HL-60 (cell line): ENCODE measurements at places on chromosomes 6 and 20.

- DNase-seq, result no peak
Measured at GRCh38 chr20:9903048-9903655, 64.3 kb upstream of the PAK5 start.

DNA sequence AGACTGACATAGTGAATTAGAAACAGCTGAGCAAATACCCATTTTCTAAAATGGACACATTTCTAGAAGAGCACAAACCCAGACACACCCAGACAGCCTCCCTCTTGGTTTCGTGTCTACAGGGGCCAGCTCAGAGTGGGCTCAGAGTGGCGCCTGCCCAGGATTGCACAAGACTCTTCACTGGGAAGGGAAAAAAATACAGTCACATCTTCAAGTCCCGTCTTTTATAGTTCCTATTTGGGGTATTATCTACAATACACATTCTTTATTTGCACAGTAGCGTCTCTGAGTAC lies 246.1 kb upstream of the AFDN start:
- DNase-seq, result no peak

DNA sequence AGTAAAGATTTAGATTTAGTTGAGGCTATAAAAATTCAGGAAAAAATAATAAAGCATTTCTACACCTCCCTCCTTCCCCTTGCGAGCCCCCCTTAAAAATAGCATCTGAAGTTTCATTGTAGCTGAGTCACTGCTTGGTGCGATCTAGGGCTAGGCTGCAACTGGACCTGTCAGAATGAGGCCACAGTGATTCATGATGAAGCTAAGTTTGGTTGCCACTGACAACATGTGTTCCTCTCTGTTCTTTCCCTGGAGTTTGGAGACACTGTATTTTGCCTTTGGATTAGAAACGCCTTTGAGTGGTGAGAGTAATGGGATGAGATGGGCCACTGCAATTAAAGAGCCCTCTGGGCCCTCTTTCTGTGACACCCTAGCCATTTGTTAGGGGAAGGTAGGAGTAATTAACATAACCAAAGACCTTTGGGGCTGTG lies 334.1 kb downstream of the NRN1 start:
- no peak for DNase-seq

DNA sequence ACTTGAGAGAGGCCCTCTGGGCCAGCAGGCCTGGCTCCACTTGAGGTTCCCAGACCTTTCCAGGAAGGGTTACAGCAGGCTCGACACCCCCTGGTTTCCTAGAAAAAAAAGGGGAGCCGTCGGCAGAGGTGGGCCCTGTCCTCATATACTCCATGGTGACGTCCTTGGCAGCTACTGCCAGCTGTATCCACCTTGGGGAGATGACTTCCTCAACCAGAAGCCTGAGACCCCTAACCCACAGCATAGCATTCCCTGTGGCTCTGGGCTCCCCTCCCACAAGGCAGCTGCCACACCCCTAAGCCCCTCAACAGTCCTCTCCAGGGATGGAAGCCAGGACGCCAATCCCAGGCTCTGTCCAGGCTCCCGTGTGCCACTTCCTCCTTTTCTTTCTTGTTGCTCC lies 294.8 kb downstream of the CDC5L start:
- no peak for DNase-seq

GRCh38 chr6:41728073-41728936 lies 7.1 kb downstream of the TFEB start:
- no peak for DNase-seq

- DNase-seq, result no peak
Measured at GRCh38 chr6:33273129-33273923, 1.5 kb downstream of the RPS18 start.

DNA sequence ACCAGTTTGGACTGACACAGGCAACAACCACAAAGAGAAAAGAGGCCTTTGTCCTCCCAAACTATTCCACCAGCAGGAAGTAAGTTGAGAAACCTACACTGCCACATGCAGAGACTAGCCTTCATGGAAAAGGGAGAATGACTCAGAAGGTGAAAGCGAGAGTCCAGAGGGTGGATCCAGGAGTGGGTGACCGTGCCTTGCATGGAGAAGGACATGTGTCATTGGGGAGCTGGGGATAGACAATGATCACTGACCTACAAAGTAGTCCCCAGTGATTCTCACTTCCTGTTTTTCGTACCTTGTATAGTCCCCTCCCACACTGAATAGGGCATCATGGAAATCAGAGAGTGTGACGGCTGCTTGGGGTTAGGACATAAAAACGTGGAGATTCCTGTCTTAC lies 91.9 kb downstream of the MYLK4 start:
- DNase-seq, result no peak

DNA sequence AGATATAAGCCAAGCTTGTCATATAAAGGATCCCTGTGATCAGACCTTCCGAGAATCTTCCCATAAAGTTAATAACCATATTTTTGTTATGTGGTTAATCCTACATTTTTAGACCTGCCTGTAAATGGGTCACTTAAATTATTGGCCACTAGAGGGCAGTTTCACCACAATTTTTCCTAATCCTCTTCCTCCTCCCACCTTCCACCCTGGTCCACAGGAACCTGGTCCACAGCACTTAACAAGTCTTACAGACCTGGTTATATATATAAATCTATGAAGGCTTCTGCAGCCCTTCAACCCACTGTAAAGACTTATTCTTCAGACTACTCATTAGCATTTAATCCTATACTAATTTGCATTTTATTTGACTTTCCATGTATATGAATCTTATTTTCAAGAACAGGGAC lies 28.3 kb downstream of the MRS2 start:
- peak; percentile 25 for DNase-seq

DNA sequence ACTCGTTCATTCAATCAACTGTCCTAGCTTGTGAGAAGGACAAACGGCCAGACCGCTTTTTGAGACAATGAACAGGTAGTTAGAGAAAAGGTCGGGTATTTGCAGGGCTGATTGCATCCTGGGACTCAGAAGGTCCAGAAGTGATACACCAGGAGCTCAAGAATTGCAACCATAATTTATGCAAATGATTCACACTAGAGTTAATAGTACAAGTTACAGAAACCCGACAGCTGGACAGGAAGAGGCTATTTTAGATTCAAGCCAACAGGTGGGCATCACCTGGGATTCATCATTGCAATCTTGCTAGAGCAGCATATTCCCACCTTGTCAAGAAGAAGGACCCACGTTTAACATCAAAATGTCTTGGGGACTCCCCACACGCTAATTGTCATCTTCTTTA lies 83.5 kb downstream of the TNFAIP3 start:
- DNase-seq, result no peak

- no peak for DNase-seq
Measured at GRCh38 chr20:7361931-7362330, 578.3 kb downstream of the HAO1 start.

DNA sequence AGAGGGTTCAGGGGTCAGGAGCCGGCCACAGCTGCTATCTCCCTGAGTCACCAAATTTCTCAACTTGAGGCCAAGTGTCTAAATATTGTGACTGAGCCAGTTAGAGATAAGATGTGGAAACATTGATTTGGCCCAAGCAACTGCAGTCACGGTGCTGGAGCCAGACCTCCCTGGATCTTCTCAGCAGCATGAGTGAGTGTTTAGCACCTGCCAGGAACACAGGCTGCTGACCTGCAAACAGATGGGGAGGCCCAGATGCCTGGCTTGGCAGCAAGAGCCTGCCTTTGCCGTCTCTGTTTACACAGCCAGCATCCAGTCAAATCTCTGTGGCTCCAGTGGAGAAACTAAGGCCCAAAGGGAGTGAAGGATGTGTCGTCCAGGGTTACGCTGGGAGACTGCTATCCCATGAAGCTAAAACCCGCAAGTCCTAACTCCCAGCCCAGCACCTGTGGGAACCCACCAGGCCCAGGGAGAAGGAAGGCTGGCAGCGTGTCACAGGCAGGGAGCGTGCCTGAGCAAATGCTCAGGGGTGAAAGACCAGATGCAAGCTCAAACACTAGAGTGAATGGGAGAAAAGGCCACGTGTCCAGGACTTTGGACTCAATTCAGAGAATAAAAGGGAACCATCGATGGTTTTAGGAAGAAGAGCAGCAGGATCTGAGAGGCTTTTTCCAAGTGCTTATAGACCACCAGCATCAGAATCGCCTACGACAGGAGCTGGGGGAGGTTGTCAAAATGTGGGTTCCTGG lies 15.9 kb upstream of the PTGIS start:
- DNase-seq, result peak; percentile 16

- peak; percentile 26 for DNase-seq
Measured at GRCh38 chr20:44745598-44746366, at the start of gene KCNK15. KCNK15 (plus strand) TSS chr20:44745865; CDS start chr20:44745911, 46 bp downstream.

DNA sequence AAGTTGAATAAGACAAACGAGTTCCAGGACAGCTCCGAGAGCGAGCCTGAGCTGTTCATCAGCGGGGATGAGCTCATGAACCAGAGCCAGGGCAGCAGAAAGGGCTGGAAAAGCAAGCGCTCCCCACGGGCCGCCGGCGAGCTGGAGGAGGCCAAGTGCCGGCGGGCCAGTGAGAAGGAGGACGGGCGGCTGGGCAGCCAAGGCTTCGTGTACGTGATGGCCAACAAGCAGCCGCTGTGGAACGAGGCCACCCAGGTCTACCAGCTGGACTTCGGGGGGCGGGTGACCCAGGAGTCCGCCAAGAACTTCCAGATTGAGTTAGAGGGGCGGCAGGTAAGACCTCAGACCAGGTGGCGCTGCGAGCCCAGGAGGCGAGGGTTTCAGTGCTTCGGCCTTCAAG lies 56.0 kb upstream of the TMEM181 start:
- no peak for DNase-seq
